Stimulated activated CD8-positive, alpha-beta memory T cell treated with anti-CD3 and anti-CD28 coated beads, Interleukin-7, amount 100 ng/mL, for 4 hours (primary cell): ENCODE measurements at places on chromosomes 12 and 14.

- DNase-seq = no peak
These were observed 153.4 kb downstream of the EFCAB11 start for GRCh38 chr14:89801136-89801535.

DNA sequence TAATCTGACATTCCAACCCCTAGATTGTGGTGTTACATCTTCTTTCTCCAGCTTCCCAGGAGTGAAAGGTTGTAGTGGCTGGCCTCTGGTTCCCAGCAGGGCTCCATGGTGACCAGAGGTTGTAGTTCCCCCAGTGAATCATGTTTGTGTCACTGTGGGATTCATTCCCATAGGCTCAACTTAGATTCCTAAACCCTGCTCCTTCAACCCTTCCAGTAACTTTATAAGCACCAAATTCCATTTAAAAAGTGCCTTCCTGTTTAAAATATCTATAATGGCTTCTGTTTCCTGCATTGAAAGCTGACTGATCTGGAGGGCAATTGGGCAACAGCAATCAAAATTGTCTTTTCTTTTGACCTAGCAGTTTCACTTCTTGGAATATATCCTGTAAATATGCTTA, 40.5 kb upstream of the TBC1D15 start:
- DNase-seq = no peak

DNA sequence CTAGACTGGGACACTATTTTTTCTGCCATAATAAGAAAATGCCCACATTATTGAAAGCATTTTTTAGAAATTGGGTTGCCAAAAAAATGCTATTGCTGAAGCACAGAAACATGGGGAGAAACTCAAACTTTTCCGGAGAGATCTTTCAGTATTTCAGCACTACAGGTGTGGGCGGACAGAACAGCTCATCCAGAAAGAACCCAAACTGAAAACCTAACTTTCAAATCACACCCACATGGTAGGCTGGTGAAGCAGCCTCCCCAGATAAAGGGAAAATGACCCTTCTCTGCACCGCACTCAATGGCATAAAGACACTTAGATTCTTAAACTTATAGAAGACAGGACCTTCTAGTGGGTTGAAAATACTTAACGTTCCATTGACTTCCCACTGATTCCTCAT, 62.3 kb upstream of the TMPO start:
- DNase-seq = no peak

DNA sequence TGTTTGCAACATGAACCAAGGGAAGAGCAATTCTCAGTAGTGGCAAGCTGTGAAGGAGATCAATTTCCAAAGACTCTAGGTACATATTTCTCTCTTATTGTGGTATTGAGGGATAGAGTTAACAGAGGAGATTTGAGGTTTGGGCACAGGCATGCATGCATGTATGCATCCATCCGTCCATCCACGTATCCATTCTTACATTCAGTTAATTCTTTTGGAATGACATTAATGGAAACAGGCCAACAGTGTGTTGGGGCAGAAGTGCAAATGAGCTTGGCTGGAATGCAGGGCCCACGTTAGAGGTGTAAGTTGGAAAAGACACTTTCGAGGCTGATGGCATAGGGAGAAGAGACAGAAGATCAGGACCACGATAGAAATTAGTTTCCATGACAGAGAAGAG, 216.9 kb upstream of the PELI2 start:
- no peak for DNase-seq

DNA sequence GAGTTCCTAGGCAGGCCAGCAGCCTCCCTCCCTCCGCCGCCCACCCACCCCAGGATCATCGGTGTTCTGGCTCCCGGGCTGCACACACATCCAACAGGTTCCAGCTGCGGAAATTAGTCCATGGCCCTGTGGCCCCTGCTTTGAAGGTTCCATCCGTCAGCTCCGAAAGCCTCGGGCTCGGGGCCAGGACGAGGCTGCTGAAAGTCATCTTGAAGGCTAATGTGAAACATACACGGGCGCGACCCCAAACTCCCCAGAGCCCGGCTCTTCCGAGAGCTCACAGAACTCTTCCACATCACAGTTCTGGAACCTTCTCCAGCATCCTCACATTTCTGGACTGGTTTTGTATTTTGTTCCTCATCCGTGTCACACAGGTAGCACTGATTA, 19.8 kb downstream of the KDM2B start:
- DNase-seq = no peak

- no peak for DNase-seq
These were observed 25.6 kb upstream of the SLC2A3 start for GRCh38 chr12:7961395-7962178.

GRCh38 chr14:36971263-36971855, 201.0 kb downstream of the SLC25A21 start:
- DNase-seq = no peak

GRCh38 chr12:122393817-122394216, 28.7 kb downstream of the CLIP1 start:
- no peak for DNase-seq

DNA sequence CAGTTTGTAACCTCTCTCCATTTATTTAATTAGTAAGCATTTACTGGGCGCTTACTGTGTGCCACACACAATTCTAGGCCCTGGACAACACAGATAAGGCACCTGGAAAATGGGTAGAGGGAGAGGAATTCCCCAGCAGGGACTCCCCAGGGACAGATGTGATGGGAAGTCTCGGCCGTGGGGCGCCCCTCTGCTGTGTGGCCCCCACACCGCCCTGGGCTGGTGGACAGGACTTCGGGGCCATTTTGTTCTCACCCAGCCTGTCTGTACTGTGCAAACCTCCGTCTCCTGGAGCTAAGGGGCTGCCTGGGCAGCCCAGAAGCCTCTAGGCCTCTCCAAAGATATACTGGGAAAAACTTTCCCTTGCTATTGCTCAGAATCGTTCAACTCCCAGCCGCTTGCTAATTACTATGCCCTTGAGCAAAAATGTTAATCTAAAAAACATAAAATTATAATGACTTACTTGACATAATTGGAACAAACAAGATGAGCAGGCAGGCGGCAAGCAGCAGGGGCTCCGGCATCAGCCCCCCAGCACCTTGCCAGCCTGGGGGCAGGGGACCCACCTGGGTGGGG, 64.4 kb upstream of the NCOR2 start:
- DNase-seq = no peak

- DNase-seq = no peak
These were observed 59.3 kb upstream of the SLC2A13 start for GRCh38 chr12:40165179-40165578.

- no peak for DNase-seq
These were observed 92.7 kb downstream of the MED13L start for GRCh38 chr12:116184763-116185162.

- DNase-seq = no peak
These were observed 42.6 kb downstream of the SH2B3 start for GRCh38 chr12:111448266-111448830.

DNA sequence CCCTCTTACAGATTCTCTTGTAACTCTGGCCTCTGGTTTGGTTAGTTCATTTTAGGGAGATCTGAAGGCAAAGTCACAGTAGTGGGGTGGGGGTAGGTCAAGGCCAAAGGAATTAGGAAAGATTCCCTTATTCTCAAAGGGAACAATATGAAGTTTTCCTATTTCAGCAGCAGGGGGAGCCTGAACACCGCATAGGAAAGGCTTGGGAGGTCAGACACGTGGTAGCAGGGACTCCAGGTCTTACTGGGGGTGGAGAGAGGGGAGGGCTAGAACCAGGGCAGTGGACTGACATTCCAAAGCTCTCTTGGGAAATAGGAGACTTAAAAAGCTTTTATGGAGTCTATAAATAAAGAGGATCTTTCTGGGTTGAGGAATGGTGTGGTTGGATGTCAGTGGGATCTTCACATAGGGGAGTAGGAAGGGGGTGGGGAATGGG, 1.3 kb downstream of the ZC3H10 start:
- DNase-seq = peak; percentile 40

DNA sequence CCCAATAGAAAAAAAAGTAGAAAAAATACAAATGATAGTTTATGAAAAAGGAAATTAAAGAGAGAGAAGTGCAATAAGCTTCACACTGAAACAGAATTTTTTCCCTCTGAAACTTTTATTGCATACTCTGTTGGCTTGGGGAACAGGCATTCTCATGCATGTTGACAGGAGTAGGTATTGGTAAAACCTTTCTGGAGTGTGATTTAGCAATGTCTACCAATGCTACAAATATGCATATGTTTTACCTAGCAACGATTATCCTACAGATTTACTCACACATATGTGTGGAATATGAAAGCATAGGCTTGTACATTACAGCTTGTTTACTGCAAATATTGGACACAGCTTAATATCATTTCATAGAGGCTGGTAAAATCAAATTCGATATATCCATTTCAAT, 125.7 kb upstream of the MYF6 start:
- DNase-seq = no peak

DNA sequence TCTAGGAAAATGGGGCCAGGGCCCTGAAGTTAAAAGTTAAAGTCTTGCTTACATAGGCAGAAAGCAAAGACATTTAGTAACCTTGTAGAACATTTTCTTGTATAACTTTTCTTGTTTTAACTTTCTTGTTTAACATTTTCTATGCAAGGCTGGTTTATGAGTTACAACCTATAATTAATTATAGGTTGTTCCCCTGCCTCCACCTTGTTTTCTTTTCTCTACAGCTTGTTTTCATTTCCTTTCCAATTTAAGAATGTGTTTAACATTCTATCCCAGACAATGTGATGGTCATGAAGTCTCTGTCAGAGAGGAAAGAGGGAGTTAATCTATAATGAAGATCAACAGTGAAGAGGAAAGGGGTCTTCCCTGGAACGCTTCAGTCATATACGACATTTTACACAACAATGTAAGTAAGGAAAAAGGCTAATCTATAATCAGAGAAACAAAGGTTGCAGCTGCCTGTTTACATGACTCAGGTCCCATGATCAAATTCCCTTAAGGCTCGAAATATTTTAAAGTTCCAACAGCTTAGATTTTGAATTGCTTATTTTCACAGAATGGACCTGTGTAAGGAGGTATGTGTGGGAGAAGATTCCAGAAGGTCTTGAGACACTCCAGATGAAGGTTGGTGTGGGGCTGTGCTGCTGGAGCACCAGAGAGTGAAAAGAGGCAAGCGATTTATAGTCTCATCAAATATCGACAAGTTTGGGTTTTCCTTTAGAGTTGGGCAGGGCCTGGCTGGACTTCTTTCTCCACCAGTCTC, 34.2 kb upstream of the TCL1B start:
- DNase-seq = no peak

GRCh38 chr12:111557271-111558106, 41.6 kb downstream of the ATXN2 start:
- no peak for DNase-seq

DNA sequence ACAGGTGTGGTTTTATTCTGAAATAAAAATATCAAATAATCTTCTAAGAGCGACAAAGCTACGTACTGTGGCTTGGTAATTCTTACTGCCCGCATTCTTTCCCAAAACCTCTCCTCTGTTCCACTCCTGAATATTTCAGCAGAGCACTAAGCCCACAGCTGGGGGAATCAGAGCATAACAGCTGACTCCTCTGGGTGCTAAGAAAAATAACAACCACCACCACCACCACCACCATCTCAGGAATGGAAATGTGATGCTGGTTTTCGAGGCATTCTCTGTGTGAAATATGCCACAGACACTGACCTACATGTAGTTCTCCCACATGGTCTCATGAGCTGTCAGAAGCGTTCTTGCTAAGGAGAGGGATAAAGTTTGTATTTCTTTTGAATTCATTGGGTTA, 183.7 kb downstream of the BMP4 start:
- no peak for DNase-seq

- DNase-seq = peak; percentile 49
These were observed at the start of gene NUDT14 for GRCh38 chr14:105180592-105181548. Gene NUDT14 (minus strand): TSS chr14:105181312. CDS start chr14:105181209, 103 bp downstream.

- no peak for DNase-seq
These were observed 6.9 kb downstream of the MGAT4C start for GRCh38 chr12:86249276-86249675.

- no peak for DNase-seq
These were observed 25.7 kb downstream of the NUAK1 start for GRCh38 chr12:106113042-106113441.

DNA sequence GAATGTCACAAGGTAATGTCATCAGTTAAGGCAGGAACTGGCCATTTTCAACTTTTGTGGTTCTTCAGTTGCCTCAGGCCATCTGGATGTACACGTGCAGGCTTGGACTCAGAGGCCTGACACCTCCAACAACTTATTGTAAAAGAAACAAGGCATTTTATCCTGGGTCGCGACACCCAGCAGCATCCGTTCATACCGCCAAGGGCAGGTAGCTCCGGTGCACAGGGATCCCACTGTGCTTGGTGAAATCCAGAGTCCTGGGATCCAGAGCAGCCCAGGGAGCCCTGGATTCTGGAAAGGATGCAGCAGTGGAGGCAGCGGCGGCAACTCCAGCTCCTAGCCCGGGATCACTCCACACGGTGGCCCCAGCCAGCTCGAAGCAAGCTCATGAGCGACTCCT, 380.9 kb upstream of the STXBP6 start:
- no peak for DNase-seq

DNA sequence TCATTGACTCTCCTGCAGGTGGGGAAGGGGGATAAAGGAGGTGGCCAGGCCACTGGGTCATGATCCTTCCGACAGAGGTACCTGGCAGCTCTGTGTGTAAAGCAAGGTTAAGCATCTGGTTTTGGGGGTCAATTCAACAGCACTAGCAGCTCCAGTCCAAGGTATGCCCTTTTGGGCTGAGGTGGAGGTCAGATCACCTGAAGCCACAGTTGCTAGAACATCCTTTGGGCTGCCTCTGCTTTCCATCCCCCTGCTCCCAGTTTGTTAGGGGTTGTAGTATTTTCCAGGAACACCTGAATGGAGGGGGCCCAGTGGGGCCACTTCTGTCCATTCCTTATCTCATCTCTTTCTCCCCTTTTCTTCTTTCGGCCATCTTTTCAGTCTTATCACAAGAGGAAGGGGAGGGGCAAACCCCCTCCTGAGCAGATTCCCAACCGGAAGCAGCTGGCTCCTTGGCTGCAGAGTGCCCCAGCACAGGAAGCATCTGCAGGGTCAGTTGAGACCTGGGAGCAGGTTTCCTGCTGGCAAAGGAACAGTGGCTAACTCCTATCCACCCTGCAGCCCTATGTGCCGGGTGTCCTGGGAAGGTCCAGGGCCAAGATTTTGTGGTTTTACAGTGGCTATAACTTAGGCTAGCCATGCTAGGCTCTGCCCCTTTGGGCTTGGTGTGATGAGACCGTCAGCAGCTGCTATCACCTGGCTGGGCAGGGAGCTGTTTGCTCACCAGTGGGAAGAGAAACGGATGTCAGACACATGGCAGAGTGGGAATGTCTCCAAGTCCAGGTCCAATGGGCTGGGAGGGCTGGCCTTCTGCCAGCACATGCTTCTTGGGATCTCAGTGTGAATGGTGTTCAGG, 40.2 kb downstream of the SH2B3 start:
- DNase-seq = no peak
